ENCODE measurements at places on chromosomes 6 and 20.

- no peak for DNase-seq
Observed at GRCh38 chr20:36794116-36794474, 20.5 kb upstream of the DSN1 start.

GRCh38 chr6:74269600-74269858 lies 573.5 kb downstream of the CD109 start:
- no peak for DNase-seq

GRCh38 chr20:64192406-64192805 lies 28.2 kb downstream of the MYT1 start:
- no peak for DNase-seq

DNA sequence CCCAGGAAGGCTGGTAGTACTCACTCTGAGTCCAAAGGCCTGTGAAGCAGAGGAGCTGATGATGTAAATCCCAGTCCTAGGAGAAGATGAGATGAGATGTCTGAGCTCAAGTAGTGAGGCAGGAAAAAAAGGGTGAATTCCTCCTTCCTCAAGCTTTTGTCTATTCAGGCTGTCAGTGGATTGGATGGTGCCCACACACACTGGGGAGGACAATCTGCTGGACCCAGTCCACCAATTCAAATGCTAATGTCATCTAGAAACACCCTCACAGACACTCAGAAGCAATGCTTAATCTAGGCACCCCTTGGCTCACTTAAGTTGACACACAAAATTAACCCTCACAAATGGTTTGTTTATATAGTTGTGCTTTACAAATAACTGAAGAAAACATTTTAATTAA lies 94.6 kb downstream of the CD109 start:
- no peak for DNase-seq

DNA sequence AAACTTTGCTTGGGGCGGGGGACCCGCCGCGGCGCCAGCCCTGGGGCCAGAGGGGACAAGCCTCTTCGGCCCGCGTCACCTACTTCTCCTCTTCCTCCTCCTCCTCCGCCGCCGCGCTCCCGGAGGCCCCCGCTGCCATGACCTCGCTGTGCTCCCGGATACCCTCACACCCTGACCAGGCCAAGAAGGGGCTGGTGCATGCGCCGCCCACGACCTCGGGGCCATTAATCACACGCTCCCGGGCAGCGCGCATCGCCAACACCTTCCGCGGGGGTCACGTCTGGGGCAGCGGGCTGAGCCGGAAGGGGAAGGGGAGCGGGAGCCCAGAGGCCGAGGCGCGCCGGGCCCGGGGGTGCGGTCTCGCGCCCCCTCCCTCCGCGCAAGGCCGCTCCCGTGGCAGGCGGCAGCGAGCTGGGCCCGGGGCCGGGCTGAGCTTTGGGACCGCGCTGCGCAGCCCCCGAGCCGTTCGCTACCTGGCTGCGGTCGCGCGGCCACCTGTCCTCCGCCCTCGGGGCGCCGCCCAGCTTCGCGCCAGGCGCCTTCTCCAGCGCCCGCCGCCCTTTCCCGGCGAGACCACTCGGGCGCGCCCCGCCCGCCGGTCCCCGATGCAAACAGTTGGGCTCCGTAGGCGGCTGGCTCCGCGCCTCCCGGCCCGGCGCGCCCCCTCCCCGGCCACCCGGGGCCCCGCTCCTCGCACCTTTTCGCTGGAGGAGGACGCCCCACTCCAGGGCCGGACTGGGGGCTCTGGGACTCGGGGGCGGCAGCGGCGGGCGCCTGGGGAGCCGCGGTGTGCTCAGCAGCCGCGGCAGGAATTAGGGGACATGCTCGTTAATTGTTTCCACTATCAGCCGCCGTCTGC lies 575 bp upstream of the CNR1 start:
- no peak for DNase-seq

GRCh38 chr6:89413006-89413400 lies 930 bp upstream of the RRAGD start:
- no peak for DNase-seq

GRCh38 chr6:42969934-42970333 lies 9.0 kb downstream of the PEX6 start:
- DNase-seq, result no peak

DNA sequence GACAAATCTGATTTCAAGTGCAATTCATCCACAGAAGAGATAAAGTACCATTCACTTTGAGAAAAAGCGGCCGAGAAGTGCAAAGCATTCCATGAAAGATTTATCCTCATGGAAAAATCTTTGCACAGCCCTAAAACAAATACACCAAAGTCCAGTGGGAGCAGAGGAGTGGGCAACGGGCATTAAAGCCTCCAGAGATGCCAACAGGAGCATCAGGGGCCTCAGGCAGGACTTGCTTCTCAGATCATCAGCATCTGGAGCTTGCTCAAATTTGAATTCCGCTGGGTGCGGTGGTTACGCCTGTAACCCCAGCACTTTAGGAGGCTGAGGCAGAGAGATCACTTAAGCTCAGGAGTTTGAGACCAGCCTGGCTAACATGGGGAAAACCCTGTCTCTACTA lies 110.7 kb upstream of the NFATC2 start:
- no peak for DNase-seq

- DNase-seq, result no peak
Observed at GRCh38 chr6:55868771-55869479, 6.5 kb downstream of the BMP5 start.

- no peak for DNase-seq
Observed at GRCh38 chr20:1846341-1846740, 48.9 kb upstream of the SIRPA start.

DNA sequence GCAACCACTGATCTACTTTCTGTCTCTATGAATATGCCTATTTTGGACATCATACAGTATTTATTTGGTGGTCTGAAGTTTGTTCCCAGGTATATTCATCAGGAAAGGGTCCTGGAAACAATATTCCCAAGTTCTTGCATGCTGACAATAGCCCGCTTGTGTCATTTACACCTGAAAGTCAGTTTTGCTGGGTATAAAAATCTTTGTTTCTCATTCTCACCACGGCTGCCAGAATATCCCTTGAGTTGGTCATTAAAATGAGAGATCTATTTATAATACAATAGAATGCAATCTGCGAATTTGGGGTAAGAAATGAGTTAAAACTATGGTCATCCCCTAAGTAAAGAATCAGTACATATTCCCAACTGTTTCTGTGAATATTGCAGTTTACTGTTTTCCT lies 79.0 kb downstream of the MAN1A1 start:
- DNase-seq, result no peak

- peak; percentile 71 for DNase-seq
Observed at GRCh38 chr6:14796974-14797762, 448.7 kb upstream of the JARID2 start.

GRCh38 chr6:14058735-14059134 lies 58.8 kb upstream of the CD83 start:
- no peak for DNase-seq
